ENCODE measurements at places on chromosomes 2 and 18.

DNA sequence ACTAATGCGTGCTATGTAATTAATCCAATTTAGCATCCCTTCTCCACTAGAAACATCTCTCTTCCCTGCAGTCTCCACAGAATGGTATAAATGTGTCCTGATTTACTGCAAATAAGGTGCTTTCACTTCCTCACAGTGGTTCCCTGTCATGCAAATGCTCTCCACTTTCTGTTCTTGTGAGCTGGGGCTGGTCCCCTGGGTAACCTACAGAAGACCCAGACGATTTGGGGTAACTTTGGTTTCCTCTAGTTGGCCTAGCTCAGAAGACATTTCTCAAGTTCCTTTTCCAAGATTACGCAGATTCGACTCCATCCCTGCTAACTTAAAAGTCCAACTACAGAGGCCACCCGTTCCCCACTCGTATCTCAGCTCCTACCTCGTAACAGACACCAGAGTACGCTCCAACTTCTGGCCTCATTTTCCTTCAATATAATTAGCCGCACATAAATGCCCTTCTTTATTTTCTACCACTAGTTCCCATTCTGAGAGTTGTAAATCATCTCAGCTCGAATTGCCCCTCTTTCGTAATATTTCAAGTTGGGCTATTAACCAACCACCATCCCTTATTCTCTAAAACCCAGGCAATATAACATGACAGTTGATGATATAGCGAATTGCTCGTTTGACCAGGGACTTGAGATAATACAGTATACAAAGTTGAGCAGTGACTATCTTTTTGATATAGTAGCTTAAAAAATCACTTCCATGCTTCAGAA, 28.8 kb upstream of the NEDD4L start:
- DNase-seq: no peak

DNA sequence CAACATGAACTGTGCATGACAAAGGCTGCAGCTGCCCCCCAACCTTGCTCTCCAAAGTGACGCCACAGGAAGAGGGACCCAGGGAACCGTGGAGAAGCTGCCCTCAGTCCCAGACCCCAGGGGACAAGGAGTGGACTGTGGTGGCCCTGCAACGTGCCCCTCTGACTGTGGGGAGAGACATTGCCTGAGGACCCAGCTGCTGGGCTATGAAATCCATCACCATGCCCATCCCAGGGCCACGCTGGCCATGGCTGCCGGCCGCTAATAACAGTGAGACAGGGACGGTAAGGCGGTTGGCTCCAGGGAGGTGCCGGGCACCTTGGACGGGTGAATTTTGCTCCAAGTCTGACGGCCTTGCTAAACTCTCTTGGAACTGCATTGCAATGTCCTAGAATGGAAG, 211.3 kb upstream of the HDAC4 start:
- DNase-seq: no peak

GRCh38 chr18:13407484-13407883, 188.9 kb downstream of the LDLRAD4 start:
- no peak for DNase-seq

DNA sequence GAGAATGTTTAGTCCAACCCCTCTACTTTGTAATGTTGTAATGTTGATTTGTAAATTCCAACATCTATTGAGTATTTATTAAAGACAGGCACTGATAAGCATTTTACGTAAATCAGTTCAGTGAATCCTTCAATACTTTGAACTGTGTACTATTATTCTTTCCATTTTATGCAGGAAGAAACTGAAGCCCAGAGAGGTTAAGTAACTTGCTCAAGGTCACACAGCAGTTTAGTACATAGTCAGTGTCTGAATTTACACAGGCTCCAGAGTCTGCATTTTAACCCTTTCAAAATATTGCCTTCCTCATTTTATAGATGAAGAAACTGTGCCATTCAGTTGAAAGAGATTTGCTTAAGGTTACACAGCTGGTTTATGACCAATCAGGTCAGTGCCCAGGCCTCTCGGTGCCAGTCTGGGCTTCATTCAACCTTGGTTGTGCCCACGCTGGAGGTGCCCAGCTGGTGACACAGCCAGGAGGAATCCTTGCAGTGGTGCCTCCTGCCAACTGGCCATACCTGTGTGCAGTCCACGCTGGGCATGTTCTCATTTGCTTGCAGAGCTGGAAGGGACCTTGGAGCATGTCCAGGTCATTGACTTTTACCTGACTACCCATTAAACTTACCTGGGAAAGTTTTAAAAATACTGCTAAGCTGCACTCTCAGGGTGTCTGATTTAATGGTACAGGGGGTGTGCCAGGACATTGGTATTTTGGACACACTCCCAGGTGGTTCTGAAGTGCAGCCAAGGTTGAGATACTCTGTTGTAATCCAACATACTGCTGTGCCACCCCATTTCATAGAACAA, 74.3 kb upstream of the CYRIA start:
- DNase-seq: no peak

DNA sequence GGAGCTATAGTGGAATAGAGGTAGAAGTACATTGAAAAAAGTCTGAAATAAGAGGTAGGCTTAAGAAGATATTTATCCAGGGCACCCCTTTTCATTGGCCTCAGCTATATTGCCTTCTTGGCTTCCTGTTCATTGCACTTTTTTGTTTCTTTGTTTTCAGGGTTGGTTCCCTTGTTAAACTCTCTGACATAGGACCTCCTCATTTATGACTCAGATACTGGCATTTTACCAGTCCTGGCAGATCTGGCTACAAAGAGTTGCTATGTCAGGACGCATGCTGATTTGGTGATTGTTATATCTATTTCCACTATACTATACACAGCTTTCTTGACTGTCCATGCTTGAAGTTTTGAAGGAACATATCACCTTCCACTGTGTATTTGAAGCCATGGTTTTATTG, 60.0 kb downstream of the GCA start:
- DNase-seq: peak; percentile 35

- no peak for DNase-seq
Measured at GRCh38 chr2:121791290-121791689, 35.8 kb downstream of the TSN start.

DNA sequence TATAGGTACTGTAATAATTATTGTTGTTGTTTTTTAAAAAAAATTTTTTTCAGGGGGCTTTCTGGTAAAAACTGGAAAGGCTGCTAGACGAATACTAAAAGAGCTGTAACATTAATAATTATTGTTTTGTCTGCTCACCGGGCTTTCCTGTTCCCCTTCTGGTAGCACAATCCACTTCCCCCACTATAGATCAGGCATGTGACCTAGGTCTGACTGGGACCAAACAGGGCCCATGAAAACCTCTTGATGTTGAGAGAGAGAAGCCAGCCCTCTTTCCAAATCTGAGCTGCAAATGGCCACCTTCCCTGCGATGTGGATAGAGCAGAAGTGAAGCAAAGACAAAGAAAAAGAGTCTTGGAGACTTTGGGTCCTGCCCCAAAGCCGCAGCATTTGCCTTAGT, 23.4 kb downstream of the SH2D6 start:
- no peak for DNase-seq

DNA sequence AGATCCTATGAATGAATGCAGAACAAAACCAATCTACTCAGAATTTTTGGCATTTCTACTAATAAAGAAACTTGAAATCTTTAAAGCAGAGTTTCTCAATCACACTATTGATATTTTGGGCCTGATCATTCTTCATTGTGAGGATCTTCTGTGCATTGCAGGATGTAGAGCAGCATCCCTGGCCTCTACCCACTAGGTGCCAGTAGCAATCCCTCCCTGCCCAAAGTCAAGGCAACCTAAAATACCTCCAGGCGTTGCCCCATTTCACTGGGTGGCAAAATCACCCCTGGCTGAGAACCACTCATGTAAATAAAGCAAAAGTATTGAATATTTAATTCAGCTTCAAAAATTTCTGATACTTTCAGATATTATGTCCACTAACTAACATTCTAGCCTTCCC, 213.0 kb downstream of the SP3 start:
- peak; percentile 17 for DNase-seq

- DNase-seq: no peak
Measured at GRCh38 chr2:212727751-212728150, 189.1 kb upstream of the ERBB4 start.

DNA sequence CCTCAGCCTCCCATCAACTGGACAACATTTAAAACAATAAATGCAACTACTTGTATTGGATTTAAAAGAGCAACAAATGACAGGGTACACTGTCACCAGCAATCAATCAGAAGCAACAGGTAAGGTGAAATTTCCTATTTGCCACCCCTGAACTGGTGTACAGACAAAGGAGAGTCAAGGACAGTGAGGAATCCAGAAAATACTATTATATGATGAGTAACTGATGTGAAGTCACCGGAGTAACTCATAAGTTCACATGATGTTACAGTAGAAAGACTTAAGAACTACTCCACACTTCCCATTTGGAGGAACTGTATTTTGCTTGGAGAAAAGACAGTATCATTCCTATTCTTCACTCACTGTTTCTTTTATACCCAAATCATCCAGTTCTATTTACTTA, 4.1 kb upstream of the STAT1 start:
- no peak for DNase-seq

DNA sequence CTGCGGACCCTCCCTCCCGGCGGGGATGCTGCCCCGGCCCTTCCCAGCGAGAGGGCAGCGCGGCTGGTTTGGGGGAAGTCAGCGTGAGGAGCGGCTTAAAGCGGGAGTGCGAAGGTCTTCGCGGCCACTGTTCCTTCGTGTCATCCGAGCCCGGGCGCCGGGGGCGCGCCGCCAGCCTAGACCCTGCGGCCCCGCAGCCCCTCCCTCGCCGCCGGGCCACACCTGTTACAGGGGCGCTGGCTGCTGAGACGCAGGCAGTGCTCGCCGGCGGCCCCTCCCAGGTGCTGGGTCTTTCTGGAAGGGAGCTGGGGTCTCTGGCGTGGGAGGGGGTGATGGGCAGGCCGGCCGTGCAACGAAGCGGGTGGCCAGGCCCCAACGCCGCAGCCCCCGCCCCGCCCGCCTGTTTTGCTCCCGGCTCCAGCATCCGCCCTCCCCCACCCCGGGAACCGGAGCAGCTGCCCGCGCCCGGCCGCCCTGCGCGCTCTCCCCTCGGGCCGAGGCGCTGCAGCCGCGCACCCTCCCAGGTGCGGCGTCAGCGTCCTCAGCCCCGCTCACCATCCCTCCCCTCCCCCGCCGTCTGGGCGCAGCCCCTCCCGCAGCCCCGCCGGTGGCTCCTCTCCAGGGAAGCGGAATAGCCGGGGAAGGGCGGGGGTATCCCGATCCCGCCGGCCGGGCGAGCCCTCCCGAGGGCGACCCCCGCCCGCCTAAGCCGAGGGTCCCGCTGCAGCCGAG, 727 bp downstream of the KIF1A start:
- DNase-seq: no peak
